NCI-H187 (cell line): ENCODE measurements at places on chromosomes 16 and 17.

DNA sequence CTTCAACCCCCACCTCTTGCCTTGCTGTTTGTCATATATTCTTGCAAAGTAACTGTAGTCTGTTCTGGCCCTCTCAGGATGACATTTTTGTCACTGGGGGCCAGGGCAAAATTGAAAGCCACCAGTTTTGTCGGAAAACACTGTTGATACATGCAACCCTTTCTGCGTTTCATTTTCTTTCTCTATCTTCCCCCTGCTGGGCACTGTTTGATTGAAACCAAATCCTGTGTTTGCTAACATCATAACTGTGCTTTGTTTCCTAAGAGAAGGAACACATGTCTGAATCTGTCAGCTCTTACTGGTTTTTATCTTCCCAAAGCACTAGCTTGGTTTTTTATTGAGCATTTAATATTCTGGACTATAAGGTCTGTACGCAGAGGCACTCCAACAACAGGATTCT, 11.7 kb upstream of the CPPED1 start:
- no peak for DNase-seq

DNA sequence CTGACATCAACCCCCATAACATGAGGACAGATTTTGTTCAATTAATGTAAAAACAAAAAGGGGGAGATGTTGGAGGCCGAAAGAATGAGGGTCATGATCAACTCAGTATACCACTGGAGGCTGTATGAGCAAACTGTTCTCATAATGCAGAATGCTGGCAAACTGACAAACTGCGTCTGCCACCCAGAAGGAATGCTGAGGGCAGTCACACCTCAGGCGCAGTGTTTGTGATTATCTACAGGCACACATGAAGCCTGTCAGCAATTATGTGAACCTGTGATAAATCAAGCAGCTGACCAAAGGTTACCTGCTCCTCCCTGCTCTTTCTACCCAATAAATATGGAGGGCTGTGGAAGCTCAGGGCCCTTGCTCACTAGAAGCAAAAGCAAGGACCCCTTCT, 27.3 kb downstream of the CD300LG start:
- no peak for DNase-seq

- DNase-seq: no peak
Observed at GRCh38 chr16:47657032-47657431, 195.9 kb downstream of the PHKB start.

DNA sequence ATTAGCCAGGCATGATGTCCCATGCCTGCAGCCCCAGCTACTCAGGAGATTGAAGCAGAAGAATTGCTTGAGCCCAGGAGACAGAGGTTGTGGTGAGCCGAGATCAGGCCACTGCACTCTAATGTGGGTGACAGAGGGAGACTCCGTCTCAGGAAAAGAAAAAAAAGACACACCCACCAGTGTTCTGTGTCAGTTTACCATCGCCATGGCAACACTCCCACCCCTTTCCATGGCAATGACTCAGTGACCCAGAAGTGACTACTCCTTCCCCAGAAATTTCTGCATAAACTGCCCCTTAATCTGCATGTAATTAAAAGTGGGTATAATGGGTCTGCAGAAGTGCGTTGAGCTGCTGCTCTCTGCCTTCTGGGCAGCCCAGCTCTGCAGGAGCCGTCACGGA, 4.0 kb upstream of the ZC3H18 start:
- no peak for DNase-seq

DNA sequence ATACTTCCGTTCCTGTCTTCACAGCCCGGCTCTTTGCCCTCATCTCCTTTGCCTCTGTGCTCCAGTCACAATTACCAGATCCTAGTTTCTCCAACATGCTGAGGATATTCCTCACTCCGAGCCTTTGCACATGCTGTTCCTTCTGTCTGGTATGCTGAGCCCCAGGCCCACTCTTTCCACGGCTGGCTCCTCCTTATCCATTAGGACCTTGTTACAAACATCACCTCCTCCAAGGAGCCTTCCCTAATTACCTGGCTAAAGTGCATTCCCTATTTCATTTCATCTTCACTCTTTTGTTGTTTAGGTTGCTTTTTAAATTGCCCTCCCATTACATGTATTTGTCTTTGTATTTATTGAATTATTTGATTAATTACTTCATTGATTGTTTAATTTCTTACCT, 14.9 kb upstream of the ADGRG1 start:
- DNase-seq: no peak

GRCh38 chr16:26391833-26392232, 674.9 kb upstream of the C16orf82 start:
- DNase-seq: no peak

DNA sequence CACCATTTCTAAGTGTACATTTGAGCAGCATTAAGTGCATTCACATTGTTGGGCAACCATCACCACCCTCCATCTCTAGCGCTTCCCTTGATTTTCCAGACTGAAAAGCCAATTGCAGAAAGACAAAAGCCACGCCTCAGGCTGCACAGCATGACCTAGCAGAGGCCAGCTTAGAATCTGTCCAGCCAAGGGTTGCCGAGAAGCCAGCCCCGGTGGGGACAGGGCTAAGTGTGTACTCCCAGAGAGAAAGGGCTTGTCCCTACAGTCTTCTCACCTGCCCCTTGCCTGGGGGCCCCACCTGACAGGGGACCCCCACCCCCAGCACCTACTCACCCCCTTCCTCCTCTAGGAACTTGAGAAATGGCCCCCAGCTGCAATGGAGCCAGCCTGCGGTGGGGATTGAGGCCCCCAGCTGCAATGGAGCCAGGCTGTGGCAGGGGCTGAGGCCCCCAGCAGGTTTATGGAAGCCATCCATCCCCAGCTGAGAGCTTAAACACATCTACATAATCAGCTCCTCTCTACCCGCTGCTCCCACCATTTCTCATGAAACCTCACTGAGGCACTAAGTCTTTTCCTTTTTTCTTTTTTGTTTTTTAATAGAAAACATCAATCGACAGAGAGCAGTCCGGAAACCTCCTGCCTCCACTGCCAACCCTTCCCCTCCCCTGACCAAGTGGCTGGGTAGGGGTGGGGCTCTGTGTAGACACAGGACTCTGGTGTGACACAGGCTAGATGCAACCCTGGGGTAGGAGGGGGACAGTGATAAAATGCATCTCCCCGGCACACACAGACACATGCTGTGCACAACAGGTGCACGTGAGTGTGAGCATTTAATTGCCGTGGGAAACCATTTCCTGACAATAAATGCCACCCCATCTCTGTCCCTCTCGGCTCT, 77.9 kb downstream of the CCT6B start:
- no peak for DNase-seq

GRCh38 chr16:88967830-88968588, 9.0 kb downstream of the CBFA2T3 start:
- no peak for DNase-seq

GRCh38 chr17:6551869-6552531, 4.4 kb downstream of the PITPNM3 start:
- DNase-seq: no peak

DNA sequence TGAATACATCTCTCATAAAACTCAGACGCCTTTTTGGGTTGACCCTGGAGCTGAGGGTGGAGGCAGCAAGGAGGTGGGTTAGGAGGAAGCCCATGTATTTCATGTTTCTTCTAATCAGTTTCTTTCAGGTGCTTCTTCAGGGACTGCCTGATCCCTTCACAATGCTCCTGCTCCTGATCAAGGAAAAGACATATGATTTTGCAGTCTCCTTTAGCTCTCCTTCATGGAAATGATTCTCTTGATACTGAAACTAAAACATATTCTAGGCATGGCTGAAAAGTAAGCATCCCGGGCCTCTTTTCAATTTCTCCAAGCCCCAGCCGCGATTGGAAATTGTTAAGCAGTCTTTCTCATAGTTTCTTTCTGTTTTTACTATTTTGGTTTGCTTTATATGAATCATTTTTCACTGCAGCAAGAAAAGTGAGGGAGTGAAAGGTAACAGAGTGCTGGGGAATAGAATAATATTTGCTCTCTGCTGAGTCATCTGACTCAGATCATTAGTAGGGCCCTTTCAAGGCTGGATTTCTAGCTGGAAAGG, 730.7 kb downstream of the CDH11 start:
- DNase-seq: no peak
